ENCODE measurements at places on chromosomes 2 and 18.

- DNase-seq, result peak; percentile 33
Measured at GRCh38 chr2:197216361-197216979, 94.1 kb downstream of the ANKRD44 start.

GRCh38 chr18:73782405-73782804 lies 365.2 kb downstream of the FBXO15 start:
- no peak for DNase-seq

DNA sequence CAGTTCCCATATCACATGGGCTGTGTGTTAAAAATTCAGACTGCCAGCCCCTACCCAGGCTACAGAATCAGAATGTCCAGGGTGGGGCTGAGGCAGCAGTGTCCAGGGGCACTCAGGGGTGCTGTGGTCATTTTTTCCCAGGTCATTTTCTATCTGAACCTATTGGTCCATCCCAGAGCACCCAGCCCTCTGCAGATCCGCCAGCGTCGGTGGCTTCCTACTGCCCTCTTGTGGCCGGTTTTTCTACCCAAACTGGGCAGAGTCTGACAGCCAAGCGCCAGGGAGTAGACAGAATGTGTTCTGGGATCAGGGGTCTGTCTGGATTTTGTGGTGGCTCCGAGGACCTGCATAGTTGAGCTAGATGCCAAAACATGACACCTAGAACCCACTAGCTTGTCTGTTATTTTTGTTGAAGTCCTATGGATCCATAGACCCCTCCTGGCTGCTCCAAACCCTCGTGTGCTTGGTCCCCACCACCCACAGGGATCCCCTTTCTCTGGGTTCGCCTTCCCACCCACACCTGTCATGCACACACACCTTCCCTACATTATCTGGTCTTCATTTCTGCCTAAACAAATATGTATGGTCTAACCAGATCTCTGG lies 34.1 kb upstream of the RMDN2 start:
- DNase-seq, result peak; percentile 50

DNA sequence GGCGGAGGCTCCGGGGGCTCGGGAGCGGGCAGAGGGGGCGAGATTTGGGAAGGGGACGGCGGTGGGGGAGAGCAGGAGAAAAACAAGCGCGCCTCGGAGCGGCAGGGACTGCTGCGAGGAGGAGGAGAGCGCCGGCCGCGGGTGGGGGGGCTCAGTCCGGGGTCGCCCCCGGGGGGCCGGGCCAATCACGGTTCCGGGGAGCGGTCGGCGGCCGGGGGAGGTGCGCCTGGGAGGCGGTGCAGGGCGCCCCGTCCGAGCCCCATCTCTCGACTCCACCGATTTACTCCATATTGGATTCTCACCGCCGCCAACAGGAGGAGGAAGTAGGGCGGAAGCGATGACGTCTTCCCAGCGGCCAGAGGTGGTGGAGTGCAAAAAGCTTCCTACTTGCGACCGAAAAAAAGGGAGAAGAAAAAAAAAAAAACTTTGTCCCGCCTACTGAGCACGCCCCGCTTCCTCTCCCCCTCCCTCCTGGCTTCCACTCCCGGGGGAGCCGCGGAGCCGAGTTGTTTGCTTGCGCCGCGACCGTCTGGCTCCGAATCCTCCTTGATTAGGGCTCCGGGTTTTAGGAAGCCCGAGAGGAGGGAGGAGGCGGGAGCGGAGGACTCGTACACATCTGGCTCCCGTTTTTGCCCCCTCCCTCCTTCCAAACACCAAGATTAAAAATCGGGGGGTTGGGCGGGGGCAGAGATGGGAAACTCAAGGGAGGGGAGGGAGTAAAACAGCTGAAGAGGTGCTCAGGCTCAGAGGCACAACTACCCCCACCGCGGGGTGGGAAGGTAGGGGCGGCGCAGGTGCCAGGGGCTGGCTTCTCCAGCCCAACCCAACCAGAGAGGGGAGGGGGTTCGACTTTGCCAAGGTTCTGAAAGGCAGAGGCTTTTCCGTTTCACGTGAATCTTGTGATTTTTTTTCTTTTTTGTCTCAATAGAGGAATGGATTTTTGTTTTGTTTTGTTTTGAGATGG lies at the start of gene SPRED2:
SPRED2 (minus strand) TSS at position 373 of the 964 bp plus-strand sequence. CDS start 612 bp downstream, outside the sequence.
- DNase-seq, result peak; percentile 94

DNA sequence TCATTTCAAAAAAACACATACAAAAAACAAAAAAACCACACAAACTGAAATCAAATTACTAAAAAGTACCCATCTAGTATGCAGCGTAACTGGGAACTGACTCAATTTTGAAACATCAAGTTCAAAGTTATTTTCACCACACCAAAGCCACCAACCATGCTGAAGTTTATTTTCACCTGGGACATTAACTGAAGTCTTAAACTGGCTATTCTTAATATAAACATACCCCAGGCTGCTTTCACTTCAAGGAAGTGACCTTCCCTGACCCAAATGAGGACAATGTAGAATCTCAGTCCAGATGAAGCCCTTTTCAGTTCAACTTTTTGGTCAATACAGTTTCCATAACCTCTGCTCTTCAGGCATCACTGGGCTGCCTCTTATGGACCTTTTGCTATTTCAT lies 84.6 kb downstream of the PIGN start:
- DNase-seq, result no peak

- no peak for DNase-seq
Measured at GRCh38 chr2:236345081-236345714, 81.0 kb upstream of the ASB18 start.

DNA sequence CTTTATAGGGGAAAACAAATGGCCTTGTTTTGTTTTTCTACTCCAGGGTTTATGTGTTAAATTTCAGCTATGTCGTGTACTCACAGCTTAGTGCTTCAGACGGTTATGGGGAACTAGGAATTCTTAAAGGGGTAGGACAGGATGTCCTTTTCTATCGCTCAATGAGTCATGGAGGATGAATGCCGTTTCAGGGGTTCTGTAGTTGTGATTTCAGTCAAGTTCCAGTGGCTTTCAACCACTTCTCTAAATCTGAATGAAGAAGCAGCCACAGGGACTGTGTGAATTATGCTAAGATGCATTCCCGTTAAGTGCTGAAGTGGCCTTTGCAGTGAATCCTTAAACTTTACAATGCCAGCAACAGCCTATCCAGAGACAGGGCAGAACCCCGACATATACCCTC lies 1231.7 kb upstream of the ZEB2 start:
- DNase-seq, result no peak

DNA sequence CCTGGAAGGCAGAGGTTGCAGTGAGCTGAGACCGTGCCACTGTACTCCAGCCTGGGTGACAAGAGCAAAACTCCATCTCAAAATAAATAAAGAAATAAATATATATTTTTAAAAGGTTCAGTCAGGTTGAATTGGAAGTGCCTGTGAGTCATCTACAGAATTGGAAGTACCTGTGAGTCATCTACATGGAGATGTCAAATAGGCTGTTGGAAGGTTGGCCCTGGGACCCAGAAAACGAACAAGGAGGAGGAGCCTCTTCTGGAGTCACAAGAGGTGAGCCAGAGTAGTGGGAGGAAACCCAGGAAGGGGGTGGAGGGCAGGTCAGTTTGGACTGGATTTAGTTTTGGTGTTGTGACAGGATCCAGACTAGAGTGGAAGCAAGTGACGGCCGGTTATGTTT lies 15.2 kb upstream of the SCYGR1 start:
- DNase-seq, result no peak

GRCh38 chr2:47221039-47221438 lies 65.9 kb upstream of the STPG4 start:
- no peak for DNase-seq

GRCh38 chr2:238929242-238930081 lies 81.6 kb downstream of the TWIST2 start:
- no peak for DNase-seq

Measured in large intestine (tissue), 12 donors.